ENCODE measurements at places on chromosomes 2 and 18.

DNA sequence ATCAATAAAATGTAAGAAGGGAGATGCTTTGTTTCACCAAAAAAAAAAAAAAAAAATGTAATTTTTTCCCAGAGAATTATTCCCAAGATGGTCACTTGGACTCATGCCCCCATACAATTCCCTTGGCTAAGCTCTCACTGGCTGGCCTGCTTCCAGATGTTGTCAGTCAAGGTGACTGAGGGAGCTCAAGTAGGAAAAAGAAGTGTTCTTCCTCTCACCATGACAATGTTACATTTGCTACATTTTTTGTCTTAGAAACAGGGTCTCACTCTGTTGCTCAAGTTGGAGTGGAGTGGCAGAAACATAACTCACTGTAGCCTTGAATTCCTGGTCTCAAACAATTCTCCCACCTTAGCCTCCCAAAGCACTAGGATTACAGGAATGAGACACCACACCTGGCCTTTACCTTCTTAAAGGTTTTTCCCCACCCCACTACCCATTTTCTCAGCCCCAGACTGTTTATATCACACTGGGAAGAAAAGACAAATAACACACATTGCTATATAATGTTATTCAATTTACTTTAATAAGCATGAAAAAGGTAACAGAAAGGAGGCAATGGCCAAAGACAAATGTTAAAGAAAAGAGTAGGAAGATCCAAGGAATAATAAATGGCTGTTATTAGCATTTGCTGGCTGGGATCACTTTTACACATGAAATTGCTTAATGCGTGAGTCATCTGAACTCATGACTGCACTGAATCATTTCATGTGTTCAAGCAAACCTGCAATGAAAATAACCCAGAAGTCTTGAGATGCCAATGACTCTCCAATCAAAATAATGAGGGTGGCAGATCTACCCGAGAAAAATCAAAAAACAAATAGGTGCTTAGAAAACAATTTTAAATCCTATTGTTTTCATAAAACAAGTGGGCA is 45.2 kb downstream of the ACVR1 start:
- DNase-seq: no peak

- no peak for DNase-seq
Observed at GRCh38 chr2:43475137-43475846, 120.5 kb downstream of the THADA start.

GRCh38 chr2:56291711-56292110 is 107.9 kb downstream of the CCDC85A start:
- no peak for DNase-seq

DNA sequence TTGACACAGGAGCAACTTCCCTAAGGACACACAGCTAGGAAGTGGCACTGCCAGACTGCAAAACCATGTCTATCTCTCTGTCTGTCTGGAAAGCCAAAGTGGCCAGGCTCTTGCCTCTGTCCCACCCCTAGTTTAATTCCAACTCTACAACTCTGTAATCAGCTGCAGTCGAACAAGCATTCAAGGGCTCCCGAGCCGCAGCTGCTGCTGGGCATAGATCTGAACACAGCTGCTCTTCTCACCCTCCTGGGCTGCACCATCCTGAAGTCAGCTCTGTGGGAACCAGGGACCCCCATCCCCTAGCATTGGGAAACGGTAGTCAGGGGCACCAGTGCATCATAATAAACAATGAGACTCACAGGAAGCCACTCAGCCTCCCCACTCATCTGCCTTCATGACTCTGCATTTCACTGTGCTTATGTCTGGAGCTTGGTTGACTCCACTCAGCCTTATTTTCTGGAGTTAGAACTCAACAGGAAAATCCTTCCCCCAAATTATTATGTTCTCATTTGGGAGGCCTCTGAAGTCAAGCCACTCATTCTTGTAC is 44.4 kb upstream of the TMEM163 start:
- no peak for DNase-seq

DNA sequence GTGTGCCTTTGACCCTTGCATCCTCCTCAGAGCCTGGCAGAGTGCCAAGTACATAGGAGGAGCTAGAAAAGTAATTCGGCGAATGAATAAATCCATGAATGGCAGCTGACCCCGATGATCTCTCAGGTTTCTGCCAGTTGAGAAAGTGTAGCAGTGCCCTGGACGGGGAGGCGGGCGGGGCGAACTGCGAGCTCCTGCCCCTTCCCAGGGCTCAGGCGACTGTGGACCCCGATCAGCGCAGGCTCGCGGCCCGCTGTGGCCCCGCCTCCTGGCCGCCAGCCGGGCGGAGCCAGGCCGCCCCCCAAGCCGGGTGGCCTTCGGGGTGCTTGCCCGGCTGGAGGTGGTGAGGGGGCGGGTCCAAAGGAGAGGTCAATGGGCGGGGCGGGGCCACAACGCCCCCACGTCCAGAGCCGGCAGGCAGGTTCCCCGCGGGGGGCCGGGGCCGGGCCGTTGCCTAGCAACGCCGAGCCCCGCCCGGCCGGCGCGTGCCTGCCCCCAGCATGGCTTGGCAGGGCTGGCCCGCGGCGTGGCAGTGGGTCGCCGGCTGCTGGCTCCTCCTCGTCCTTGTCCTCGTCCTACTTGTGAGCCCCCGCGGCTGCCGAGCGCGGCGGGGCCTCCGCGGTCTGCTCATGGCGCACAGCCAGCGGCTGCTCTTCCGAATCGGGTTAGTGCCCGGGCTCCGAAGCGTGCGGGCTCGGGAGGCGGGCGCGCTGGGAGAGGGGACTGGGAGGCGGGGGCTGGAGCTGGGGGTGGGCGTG is 30.6 kb upstream of the TMBIM1 start:
- DNase-seq: peak; percentile 25

GRCh38 chr2:225894236-225894980 is 494.9 kb downstream of the NYAP2 start:
- no peak for DNase-seq

DNA sequence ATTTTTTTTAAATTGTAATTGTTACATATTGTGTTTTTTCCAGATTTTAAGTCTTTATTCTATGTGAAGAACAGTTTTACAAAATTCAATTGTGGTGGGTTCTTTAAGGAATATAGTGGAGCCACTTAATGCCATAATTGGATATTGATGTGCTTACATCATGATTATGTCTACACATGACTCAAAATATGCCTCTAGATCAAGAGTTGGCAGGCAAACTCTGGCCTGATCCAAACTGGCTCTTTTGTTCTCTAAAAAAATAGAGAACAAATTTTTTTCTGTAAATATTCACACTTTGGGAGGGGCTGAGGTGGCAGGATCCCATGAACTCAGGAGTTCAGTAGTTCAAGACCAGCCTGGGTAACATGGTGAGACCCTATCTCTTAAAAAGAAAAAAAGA is 8.3 kb downstream of the EHBP1 start:
- no peak for DNase-seq

DNA sequence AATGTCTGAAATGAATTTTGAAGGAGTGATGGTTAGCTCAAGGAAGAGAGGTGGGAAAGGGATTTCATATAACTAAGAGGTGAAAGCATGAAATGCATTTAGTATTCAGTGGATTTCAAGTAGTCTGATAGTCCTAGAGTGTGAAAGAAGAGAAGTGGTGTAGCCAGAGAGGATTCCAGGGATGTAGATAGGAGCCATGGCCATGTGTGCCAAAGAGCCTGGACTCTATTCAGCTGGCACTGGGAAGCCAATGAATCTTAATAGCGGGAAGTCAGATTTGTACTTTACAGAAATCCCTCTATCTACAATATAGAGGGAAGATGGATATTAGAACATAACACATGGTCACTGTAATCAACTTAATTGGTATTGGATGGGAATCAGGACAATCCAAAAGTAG is 8.3 kb upstream of the BOLL start:
- DNase-seq: no peak

- no peak for DNase-seq
Observed at GRCh38 chr2:151007365-151007764, 254.3 kb downstream of the RBM43 start.

DNA sequence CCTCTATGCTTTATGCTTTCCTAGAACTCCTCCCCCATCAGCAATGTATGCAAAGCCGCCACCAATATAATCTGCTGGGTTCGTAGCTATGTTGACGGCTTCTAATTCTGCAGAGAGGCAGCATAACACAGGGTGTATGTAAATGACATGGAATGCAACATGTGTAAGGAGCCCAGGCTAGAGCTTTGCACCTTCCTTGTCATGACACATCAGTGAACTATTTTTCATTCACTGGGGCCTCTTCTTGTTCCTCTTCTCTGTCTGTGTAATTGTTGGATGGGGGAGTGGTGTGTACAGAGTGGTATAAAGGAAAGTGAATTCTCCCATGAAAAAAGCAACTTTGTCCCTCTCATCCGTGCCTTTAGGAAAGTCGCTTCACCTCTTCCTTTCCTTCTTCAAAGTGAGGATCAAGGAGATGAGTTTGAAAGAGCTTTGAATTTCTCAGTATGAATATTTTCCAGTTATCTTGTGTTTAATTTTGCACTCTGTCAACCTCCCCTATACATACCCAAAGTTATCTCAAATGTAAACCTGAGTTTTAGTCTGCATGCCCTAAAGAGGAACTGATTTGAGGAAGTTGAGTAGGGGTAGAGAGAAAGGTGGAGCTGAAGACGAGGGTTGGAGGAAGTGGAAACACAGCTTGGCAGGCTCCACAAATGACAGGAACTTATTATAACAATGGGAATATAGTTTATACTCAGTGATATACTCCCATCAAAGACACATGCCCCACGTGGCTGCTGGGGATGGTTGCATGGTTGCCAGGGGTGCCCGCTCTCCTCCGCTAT is 74.9 kb upstream of the ARL4C start:
- no peak for DNase-seq

- no peak for DNase-seq
Observed at GRCh38 chr2:127887776-127888130, 2.0 kb upstream of the AMMECR1L start.

- no peak for DNase-seq
Observed at GRCh38 chr2:23380562-23381065, 4.4 kb upstream of the KLHL29 start.

DNA sequence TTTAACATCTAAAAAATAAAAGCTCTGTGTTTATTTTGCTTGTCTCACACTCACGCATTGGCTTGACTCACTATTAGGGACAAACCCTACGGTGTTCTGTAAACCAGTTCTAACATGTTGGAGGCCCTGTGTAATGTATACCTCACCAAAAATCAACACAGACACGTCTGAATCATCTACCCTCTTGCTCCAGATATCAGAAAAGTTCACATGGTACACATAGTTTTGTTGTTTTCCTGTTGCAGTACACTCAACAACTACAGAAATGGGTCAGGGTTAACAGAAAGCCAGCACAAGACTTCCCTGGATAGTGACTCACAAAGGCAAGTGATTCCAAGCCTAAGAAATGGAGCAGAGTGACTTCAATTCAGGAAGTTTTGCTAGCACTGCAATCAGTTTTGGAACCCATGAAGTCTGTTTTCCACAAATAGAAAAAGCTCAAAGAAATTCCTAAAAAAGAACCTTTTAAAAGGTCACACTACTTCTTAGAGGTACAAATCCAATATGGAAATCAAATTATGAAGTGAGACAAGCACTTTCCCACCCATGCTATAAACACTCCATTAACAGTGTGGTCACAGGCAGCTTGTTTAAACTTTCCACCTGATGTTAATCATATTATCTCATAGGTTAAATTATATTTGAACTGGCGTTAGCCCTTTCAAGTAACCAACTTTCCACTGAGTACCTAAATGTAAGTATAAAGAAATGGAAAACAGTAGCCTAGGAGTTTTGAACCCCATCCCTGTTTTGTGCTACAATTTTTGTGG is 87.4 kb downstream of the GAREM1 start:
- DNase-seq: no peak

DNA sequence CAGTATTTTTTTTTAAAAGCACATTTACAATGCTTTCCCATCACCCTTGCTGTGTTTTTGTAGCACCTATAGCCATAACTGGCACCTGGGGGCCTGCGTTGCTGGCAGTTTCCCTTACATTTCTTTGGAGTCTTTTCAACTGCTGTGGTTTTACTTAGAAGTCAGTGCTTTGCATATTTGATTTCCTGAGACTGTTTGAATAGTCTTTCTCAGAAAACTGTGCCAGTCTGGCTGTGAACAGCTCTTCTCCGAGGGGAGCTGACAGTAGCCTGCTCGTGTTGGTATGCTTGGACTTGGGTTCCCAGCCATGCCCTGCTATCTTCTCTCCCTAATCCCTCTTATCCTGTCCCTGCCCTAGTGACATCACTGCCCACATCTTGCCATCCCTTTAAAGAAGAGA is 81.5 kb downstream of the DPP4 start:
- peak; percentile 3 for DNase-seq

DNA sequence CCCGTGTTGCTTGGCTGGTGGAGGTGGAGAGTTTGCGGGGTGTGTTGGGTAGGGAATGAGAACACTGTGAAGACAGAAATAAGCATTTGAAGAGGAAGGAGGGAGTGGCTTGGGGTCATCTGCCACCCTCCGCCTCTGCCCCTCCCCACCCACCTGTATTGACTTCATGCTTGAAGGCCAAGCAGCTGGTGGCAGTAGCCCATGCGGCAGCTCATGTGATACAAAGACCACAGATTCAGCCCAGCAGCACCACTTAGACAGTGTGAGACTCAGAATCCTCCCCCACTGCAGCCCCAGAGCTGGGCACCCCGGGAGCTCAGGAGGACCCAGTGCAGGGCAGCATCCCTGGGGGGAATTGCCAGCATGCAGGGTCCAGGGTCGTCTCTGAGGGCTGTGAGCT is 15.4 kb downstream of the NPPC start:
- no peak for DNase-seq

DNA sequence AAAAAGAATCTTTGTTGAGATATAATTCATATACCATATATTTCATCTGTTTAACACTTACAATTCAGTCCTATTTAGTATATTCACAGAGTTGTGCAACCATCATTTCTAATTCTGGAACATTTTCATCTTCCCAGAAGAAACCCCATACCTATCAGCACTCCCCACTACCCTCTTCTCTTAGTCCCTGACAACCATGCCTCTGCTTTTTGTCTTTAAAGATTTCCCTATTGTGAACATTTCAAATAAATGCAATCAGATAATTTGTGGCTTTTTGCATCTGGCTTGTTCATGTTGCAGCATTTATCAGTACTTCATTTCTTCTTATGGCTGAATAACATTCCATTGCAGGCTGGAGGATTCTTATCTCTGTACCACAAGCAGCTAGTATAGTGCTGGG is 305.9 kb upstream of the MEX3C start:
- no peak for DNase-seq

GRCh38 chr2:79994965-79995364 is 309.6 kb downstream of the LRRTM1 start:
- DNase-seq: no peak

- no peak for DNase-seq
Observed at GRCh38 chr2:30106543-30106942, 40.3 kb upstream of the YPEL5 start.

GRCh38 chr2:160224060-160224459 is 24.0 kb upstream of the ITGB6 start:
- no peak for DNase-seq

- DNase-seq: peak; percentile 76
Observed at GRCh38 chr2:218880102-218880858, at the start of gene WNT10A. TSS of gene WNT10A (plus strand) at chr2:218880852. CDS start at chr2:218880996, 144 bp downstream.

DNA sequence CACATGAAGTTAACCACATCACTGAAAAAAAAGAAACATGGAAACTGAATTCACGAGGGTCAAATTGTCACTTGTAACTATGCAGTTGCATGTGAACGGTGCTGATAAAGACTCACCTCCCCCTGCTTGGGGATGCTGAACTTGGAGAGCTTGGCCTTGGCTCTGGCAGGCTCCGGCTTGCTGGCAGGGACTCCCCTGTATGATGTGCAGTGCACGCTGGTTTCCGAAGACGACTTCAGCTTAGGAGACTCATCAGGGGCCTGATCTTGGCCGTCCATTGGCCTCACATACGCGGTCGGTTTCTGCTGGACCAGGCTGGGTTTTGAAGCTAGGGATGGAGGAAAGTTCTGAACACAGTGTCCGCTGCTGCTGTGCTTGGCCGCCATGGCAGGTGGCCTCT is 135.9 kb downstream of the AFF3 start:
- no peak for DNase-seq
